ENCODE measurements at places on chromosomes 6 and 20.

DNA sequence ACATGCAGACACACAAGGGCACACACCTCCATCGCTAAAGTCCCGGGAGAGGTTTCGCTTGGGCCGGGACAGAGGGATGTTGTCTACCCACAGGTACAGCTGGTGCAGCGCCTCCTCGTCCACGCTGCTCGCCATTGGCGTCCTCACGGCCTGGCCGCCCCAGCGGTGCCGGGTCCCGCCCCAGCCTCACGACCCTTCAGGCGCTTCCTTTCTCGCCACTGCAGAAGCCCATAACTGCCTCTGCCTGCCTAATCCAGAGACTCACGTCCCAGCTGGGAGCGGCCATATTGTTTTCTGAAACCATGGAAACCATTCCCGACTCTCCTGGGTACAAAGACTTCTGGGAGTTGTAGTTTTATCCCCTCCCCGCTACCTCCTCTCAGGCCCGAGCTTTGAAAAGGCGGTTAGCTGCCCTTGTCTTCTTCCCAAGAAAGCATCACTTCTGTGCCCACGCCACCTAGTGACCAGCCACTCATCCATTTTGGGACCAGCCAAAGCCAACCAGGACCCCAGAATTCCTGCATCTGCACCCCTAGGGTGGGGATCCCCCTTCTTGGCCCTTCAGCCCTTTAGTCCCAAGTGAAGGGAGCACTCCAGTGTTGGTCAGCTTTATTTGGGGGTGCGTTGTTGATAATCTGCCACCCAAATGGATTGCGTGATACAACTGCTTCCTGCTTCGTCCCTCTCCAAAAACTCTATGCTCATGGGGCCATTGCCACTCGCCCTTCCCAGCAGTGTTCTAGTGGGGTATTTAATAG, at the start of gene SPEF1:
SPEF1 (minus strand) TSS at position 296 of the 758 bp plus-strand sequence; CDS start at position 135, 161 bp downstream.
- peak within 1 kb of the TSS; percentile 9 for H3K27ac ChIP-seq
- peak within 1 kb of the TSS; percentile 65 for H3K4me3 ChIP-seq
- H3K27me3 ChIP-seq = peaks cover 20% of the 10 kb centered on the region
- H3K4me1 ChIP-seq = peaks cover 58% of the 10 kb centered on the region
- H3K36me3 ChIP-seq = peaks cover 27% of the 10 kb centered on the region
- DNase-seq = peak; percentile 61

GRCh38 chr20:50968289-50968688, 9.7 kb downstream of the MOCS3 start:
- H3K27me3 ChIP-seq = no peaks in the 10 kb centered on the region
- no peak overlapping the region for H3K27ac ChIP-seq
- no peak overlapping the region for H3K4me3 ChIP-seq
- DNase-seq = no peak
- peaks cover 2% of the 10 kb centered on the region for H3K4me1 ChIP-seq

- no peak overlapping the region for H3K4me3 ChIP-seq
- peaks cover 5% of the 10 kb centered on the region for H3K27me3 ChIP-seq
- H3K4me1 ChIP-seq = no peaks in the 10 kb centered on the region
- no peak overlapping the region for H3K27ac ChIP-seq
- no peaks in the 10 kb centered on the region for H3K36me3 ChIP-seq
Observed at GRCh38 chr20:48467622-48468021, 360.2 kb downstream of the PREX1 start.

DNA sequence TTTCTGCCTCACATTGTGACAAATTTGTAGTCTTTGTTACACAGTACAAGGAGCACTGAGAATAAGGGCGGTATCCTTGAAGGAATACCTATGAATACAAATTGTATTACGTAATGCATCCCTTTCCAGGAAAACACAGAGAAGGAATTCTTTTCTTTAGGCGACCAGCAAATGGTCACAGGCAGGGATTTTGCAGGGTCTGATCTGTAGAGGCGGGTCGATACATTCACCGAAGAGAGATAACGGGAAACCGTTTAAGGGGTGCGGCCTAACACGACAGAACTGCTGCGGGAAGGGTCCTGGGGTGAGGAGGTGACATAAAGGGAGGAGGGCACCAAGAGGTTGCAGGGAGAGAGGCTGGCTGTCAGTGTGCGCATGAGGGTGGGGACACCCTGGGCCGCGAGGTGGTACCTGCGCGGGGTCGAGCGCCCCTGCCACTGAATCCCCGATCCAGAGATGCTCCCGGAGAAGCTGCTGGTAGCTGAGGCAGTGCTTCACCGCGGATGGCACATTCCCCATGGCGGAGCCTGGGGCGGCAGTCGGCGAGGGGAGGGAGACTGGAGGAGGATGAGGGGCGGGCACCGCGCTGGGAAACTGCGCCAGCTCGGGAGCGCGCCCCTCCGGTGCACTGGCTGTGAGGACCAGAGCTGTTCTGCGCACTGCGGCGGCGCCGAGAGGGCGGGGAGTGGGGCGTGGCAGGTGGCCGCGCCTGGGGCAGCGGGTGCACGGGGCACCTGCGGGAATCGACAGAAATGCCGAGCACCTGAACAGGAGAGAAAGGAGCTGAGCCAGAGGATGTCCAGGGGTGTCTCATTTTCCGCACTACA, at the start of gene HMGCLL1:
HMGCLL1 (minus strand) TSS at position 656 of the 827 bp plus-strand sequence; CDS start at position 519, 137 bp downstream.
- no peaks in the 10 kb centered on the region for H3K4me1 ChIP-seq
- peaks cover 6% of the 10 kb centered on the region for H3K27me3 ChIP-seq
- DNase-seq = no peak
- H3K4me3 ChIP-seq = no peak within 1 kb of the TSS

DNA sequence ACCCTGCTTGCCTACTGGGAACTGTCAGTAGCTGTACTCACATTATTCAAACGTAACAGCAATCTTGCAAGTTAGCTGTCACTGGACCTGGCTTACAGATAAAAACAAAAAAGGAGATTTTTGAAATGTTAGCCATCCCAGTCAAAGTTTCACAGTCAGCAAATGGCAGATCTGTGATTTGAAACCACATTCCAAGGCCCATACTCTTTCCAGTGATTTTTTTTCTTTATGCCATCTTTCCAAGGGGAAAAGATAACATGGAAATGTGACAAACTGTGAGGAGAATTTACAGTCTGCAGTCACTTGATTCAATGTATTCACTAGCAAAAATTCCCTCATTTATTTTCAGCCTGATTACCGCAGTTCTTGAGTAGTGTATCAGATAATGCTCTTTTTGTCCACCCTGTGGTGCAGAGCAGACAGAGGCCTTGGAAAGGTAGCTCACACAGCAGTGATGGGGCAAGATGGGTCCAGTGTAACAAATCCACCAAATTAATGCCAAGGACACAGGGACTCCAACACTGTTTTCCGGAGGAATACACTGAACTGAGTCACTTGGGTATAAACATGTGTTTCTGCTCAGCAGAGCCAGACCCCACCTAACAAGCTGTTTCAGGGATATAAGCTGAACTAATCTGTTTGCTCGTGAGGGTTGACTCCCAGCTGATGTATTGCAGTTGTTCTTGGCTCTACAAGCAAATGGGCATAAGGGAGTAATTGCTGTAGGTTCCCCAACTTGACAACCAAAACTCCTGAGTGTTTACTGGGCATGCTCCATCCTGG, 49.9 kb upstream of the ADGRF1 start:
- H3K36me3 ChIP-seq = no peaks in the 10 kb centered on the region
- H3K4me3 ChIP-seq = no peak overlapping the region
- no peaks in the 10 kb centered on the region for H3K4me1 ChIP-seq
- H3K27me3 ChIP-seq = peaks cover 2% of the 10 kb centered on the region
- no peak for DNase-seq
- H3K27ac ChIP-seq = no peak overlapping the region

DNA sequence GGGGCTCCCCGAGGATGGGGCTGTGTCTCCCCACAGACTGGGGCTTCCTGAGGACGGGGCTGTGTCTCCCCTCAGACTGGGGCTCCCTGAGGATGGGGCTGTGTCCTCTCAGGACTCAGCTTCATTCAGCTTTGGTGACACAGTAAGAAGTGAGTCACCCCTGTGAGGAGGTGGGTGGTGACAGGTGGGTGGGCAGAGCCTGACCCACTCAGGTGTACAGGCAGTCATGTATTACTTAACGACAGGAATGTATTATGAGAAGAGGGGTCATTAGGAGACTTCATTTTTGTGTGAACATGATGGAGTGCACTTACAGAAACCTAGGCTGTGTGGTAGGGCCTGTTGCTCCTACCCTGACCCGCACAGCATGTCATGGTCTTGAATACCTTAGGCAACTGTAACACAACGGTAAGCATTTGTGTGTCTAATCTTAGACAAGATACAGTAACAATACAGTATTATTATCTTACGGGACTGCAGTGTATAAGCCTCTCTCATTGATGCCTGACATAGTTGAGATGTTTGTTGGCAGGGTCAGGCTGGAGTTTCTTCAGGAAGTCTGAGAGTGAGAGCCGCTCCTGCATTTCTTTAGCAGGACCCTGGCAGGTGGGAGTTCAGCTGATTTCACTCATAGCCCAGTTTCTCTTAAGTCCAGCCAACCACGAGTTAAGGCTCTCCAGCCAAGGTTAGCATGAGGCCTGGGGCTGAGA, 10.9 kb upstream of the PGC start:
- H3K4me1 ChIP-seq = peaks cover 2% of the 10 kb centered on the region
- DNase-seq = no peak
- H3K27ac ChIP-seq = no peak overlapping the region
- H3K27me3 ChIP-seq = no peaks in the 10 kb centered on the region

DNA sequence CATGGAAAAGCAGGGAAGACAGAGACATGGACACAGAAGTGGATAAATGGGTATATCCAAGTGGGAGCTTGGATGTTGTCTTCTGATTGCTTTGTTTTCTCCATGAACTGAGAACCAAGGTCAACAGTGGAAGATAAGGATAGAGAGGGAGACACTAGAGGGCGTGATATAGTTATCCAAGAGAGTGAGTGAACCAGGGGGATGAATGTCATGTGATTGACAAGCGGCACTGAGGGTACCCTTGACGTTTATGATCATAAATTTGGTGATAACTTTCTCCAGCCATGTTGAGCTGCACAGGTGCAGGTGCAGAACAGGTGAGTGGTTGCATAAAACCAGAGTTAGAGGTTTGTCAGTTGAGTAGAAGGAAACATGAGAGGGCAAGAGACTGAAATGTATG, 20.7 kb downstream of the EBF4 start:
- H3K27ac ChIP-seq = no peak overlapping the region
- no peak overlapping the region for H3K4me3 ChIP-seq
- no peak for DNase-seq
- H3K27me3 ChIP-seq = peaks cover 3% of the 10 kb centered on the region
- no peaks in the 10 kb centered on the region for H3K36me3 ChIP-seq

- no peak for DNase-seq
- peaks cover 4% of the 10 kb centered on the region for H3K4me1 ChIP-seq
- H3K27me3 ChIP-seq = no peaks in the 10 kb centered on the region
- no peaks in the 10 kb centered on the region for H3K36me3 ChIP-seq
- no peak overlapping the region for H3K4me3 ChIP-seq
Observed at GRCh38 chr6:143293523-143293922, 157.0 kb downstream of the ADAT2 start.

GRCh38 chr20:49906101-49906604, 9.2 kb downstream of the SPATA2 start:
- DNase-seq = no peak
- H3K4me3 ChIP-seq = no peak overlapping the region
- no peaks in the 10 kb centered on the region for H3K27me3 ChIP-seq
- no peak overlapping the region for H3K27ac ChIP-seq

DNA sequence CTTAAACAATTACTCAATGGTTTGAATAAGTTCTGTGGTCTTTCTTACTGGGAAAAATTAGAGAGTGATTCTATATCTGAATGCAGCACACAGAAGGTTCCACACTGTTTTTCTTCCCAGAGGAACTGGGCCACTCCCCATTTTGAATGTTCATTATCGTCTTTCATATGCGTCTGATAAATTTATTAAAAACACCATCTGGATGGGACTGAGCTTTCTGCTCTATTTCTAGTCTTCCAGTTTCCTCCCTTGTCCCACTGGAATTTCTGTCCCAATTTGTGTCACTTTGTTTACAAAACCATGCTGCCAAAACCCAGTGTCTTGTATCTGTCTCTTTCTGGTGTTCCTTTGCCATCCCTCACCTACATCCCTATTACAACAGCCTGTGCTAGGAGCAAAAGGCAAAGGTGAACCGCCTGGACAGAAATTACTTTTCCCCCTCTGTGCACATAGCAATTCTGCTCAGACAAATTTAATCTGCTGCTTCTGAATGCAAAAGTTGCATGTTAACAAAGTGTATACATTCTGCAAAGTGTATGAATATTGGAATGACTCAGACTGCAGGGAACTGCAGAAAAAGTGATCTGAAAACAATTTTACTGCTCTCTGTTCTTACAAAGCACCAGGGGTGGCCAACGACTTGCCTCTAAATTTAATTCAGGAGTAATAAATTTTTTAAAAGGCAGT, 333.6 kb downstream of the BTBD9 start:
- no peak for DNase-seq
- H3K4me1 ChIP-seq = peaks cover 19% of the 10 kb centered on the region
- H3K27ac ChIP-seq = no peak overlapping the region
- no peaks in the 10 kb centered on the region for H3K27me3 ChIP-seq
- H3K36me3 ChIP-seq = no peaks in the 10 kb centered on the region

- peak overlapping the region; percentile 23 for H3K4me3 ChIP-seq
- peaks cover 80% of the 10 kb centered on the region for H3K4me1 ChIP-seq
- DNase-seq = no peak
- peak overlapping the region; percentile 88 for H3K27ac ChIP-seq
- no peaks in the 10 kb centered on the region for H3K36me3 ChIP-seq
- no peaks in the 10 kb centered on the region for H3K27me3 ChIP-seq
Observed at GRCh38 chr6:106167096-106167814, 81.1 kb downstream of the PRDM1 start.

- H3K4me3 ChIP-seq = no peak overlapping the region
- peaks cover 2% of the 10 kb centered on the region for H3K4me1 ChIP-seq
- no peaks in the 10 kb centered on the region for H3K27me3 ChIP-seq
- no peak for DNase-seq
Observed at GRCh38 chr6:31871046-31871659, 7.6 kb downstream of the SLC44A4 start.

- H3K4me3 ChIP-seq = no peak overlapping the region
- peaks cover 30% of the 10 kb centered on the region for H3K27me3 ChIP-seq
- no peak overlapping the region for H3K27ac ChIP-seq
- H3K36me3 ChIP-seq = no peaks in the 10 kb centered on the region
- DNase-seq = no peak
Observed at GRCh38 chr20:54004445-54004844, 65.9 kb downstream of the BCAS1 start.

- no peaks in the 10 kb centered on the region for H3K4me1 ChIP-seq
- H3K36me3 ChIP-seq = peaks cover 1% of the 10 kb centered on the region
- H3K4me3 ChIP-seq = no peak overlapping the region
- H3K27ac ChIP-seq = no peak overlapping the region
- no peaks in the 10 kb centered on the region for H3K27me3 ChIP-seq
Observed at GRCh38 chr6:156121973-156122372, 655.2 kb upstream of the ARID1B start.

DNA sequence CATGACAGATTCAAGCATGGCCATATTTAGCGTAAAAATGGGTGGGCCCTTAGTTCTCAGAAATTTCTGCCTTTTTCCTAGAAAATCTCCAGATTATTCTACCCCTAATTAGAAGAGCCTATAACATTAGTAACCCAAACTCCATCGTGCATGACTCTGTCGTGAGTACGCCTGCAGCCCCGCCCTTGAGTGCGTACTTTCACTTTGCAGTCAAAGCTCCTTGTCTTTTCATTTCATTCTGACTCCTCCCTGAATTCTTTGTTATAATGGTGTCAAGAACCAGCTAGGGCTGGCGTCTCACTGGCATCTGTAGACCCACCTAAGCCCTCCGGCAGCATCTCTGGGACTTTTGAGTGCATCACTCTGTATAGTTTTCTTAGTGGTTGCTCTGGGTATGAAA, 61.7 kb upstream of the NOX3 start:
- no peak overlapping the region for H3K27ac ChIP-seq
- DNase-seq = no peak
- no peak overlapping the region for H3K4me3 ChIP-seq
- H3K4me1 ChIP-seq = peaks cover 5% of the 10 kb centered on the region

Measured in activated T-cell treated with anti-CD3 and anti-CD28 coated beads, Interleukin-2, amount 50 U/mL, for 24 hours (primary cell).